ENCODE measurements at places on chromosomes 2 and 18.

DNA sequence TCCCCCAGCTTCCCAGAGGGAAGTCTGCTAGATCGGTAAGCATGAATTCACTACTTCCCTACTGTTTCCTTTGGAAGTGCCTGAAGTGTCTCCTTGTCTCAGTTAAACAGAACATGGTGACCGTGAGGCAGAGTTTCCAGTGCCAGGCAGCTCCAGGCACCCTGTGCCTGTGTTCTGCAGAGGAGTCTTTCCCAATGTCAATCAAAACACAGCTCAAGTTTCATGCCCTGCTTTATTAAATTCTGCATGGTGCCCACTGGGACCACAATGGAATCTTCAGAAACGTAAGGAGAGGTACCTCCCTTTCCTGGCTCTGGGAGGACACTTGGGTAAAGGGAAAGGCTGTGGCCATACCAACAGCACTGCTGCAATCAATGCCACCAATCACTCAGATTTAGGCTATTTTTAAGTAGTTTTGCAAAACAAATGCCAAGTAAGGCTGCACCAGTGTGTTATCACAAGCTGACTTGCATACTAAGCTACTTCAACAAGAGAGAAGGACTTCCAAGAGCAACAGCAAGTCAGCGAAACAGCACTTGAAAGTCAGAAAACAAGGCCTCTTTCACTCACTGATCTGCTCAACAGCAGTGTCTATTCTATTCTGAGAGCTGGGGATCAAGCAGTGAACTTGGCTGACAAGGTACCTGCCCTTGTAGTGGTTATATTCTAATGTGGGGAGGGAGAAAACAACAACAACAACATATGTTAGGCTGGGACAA is 14.9 kb downstream of the LPIN2 start:
- DNase-seq, result no peak

DNA sequence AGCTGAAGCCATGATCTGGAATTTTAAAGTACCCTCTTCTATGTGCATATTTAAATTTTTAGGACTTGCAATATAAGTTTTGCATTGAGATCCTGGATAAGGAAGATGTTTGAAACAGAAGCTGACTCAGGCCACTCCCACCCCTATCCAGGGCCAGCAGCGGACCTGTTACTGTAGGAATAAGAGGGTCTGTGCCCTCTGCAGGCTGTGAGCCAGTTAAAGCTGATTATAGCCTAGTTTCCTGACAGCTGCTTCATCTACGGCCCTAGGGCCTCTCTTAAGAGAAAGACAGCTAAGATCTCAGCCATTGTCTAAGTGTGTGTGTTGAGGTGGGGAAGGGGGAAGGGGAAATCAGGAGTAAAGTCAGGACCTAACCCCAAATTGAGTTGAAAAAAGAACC is 234.0 kb downstream of the HAUS1 start:
- DNase-seq, result no peak

DNA sequence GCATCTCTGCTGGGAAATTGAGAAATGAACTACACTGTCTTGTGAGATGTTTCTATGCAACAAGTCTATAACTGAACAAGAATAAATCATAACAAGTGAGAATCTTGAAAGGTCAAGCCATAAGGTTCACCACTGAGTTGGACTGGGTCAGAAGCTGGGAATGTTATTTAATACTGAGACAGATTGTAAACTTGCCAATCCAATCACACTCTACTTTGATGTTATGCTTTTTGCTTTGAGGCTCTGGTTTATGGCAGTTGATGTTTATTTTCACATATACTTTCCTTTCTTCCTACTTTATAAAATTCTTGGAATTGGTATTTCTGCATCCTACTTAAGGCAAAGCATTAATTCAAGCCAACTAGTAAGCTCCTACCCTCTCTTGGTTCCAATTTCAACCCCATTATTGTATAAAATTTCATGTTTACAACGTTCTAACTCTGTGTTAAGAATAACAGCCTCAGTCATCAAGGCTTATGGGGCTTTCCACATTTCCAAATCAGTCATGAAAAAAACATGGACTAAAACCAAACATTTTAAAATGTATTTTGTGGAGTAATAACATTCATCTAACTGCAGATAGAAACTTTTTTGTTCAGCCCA is 533.4 kb downstream of the NYAP2 start:
- DNase-seq, result no peak

GRCh38 chr18:54140641-54141040 is 83.8 kb downstream of the MBD2 start:
- DNase-seq, result no peak

- DNase-seq, result no peak
Observed at GRCh38 chr2:62152000-62152399, 43.9 kb upstream of the B3GNT2 start.
